AG09319 (cell line): ENCODE measurements at places on chromosomes 2 and 18.

DNA sequence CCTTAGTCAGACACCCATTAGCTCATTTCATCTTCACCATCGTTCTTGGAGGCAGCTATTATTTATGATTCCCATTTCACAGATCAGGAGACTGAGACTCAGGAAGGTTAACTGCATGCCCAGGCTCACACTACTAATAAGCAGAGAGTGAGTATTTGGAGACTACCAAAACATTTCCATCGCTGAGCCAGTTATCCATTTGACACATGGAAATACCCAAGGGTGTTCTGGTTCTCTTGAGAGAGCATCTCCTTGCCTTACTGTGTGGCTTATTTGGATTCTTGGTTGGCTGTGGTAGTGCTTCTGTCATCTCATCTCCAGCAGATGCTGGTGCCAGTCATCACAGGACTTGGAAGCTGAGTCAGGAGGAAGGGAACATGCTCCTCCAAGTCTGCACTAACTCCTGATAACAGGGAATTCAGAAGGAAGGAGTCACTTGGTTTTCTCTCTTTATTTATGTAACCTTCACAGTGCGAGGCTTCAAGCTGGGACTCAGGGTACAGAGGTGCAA lies 55.2 kb downstream of the RASGRP3 start:
- DNase-seq = no peak

- DNase-seq = no peak
These were observed 77.4 kb downstream of the ACTR3 start for GRCh38 chr2:113967272-113967671.

- DNase-seq = no peak
These were observed 63.0 kb upstream of the PSMD14 start for GRCh38 chr2:161245261-161245553.

GRCh38 chr2:88199912-88200682 lies 30.0 kb downstream of the THNSL2 start:
- DNase-seq = no peak

DNA sequence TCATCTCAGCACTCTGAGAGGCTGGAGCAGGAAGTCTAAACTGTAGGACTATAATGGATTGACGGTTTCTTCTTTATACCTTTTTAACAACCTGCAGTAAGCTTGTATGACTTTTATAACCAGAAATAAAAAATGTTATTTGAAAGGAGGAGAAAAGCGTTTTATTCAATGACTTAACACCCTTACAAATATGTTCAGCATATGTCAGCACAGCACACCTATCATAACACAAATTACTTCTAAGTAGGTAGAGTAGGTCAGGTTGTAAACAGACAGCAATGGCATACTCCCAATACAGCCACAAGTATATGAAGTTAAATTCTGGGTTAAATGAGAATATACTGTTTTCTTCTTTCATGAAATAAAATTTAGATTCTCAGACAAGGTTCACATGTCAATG lies 16.1 kb downstream of the RAB1A start:
- no peak for DNase-seq

- no peak for DNase-seq
These were observed 1008.5 kb upstream of the FANCL start for GRCh38 chr2:59249441-59250306.

DNA sequence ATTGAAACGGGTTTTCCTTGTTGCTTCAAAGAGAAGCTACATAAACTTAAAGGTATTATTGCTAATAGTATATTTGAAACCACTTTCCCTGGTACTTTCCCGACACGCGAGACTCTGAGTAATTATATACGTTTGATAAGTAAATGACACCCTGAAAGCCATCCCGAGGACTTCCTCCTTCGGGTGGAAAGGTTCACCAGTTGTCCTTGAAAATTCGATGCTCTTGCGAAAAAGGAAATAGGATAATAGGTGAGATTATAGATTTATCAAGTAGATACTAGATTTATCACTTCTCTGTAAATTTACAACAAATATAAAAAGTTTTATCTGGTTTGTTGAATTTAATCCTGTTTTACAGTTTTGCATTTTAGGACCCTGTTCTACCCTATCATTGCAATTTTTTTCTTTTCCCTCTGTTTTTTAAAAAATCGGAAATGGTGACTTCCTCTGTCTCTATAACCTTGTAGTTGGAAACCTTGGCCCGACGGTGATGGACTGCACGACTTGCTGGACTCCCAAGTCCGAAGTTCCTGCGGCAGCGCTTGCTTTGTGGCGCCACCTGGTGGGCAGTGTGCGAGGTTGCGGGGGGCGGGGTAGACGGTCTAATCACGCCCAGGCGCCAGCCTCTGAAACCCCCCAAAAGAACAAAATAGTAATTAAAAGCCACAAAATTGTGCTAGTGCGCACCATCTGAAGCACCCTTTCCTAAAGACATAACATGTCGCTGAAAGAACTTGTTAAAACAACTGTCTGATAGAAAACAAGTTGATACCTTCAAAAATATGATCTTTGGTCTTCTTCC lies 972 bp upstream of the DLX2 start:
- DNase-seq = no peak

GRCh38 chr2:179898873-179899272 lies 37.5 kb upstream of the ZNF385B start:
- no peak for DNase-seq

DNA sequence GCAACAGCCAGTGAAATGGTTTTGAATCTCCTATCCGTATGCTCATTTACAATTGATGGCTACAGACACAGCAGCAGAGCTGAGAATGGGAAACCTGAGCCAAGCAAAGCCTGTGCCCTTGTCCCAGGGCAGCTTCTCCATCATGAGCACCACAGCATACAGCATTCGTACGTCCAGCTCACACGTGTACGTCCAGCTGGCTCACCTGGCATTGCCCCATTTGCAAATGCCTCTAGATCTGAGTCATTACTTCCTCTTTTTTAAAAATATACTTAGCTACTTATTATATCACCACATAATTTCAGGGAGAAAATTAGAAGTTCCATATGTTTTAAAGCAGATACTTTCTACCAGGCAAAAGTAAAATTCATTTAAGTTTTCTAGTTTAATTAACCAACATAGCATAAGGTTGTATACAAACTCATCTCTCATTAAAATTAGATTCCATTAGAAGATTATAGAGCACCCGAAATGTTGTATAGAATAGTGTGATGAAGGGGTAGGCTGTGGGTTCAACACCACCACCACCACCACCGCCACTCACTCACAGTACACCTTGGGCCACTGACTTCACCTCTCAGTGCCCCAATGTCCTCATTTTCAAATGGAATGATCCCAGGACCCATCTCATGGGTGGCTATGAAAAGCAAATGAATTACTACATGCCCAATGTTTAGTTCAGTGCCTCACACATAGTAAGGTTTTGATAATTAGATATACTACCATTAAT lies 31.4 kb upstream of the TMEM177 start:
- DNase-seq = no peak

- no peak for DNase-seq
These were observed 236.8 kb upstream of the FAM98A start for GRCh38 chr2:33835911-33836310.

DNA sequence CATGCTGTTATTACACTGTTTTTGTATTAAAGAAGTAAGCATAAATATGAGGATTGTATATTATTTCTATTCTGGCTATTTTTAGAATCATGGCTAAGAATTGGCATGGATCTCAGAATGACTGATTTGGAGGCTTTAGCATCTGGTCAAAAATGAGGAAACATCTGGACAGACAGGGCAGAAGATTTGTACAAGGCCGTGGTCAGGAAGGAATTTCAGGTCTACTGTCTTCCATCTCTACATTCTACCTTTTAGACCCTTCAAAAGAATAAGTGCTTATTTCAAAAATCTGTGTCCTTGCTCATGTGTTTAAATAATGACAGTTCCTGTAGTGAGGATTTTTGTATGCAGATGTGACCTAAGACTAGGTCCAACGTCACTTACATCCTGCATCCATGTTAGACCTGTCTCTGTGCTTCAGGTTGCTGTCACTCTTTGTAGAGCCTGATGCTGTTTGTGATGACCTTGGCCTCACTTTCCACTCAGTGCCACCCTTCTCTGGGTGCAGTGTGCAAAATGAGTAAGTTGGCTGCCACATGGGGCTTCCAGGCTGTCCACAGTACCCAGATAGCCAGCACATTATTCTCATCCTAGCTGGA lies 54.7 kb upstream of the B3GNT2 start:
- DNase-seq = no peak
